ENCODE measurements at places on chromosomes 1 and 21. TPM values are rescaled to one million over a fixed set of nuclear protein-coding genes. Genes with fewer than 3 reads are reported as not detected.

- DNase-seq, result no peak
These were observed 110.9 kb upstream of the IRF2BP2 start for GRCh38 chr1:234720709-234721441.

Gene OLIG2
- total RNA-seq, result not detected

Gene HES5
- 1.6 TPM for total RNA-seq

Gene IL10
- total RNA-seq, result 0.43 TPM

Gene PLA2G2C
- not detected for total RNA-seq

Gene MYOG
- not detected for total RNA-seq

Gene CD1E
- not detected for total RNA-seq
